ENCODE measurements at places on chromosomes 7 and 10.
A peak's percentile ranks its signal among the peaks of the same experiment; 100 is the strongest.

DNA sequence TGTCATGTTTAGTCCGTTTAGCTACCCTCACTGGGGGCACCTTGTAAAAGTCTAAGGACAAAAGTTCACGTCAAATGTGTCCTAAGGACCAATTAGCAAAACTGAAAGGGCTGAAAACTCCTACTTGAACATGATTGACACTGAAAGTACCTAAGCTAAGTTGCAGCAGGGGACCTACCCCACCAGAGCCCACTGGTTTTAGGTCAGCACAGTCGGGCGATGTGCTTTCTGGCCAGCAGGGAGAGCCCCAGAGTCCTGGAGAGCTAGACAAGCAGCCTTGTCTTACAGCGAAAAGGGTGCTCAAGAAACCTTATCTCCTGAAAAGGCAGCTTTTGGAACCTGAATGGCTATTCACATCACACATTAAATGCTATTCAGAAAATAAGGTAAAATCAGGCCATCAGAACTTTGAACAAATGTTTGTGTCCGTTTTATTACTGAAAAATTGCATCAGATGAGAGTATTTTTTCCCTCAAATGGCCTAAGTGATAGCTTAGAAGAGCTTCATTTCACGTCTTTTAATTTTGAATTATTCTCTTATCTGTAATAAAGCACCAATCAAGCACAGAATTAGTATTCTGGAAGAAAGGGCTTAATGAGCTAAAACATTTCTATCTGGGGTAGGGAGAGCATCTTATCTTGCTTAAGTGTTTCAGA is 52.2 kb upstream of the MKI67 start:
- no peak for DNase-seq

DNA sequence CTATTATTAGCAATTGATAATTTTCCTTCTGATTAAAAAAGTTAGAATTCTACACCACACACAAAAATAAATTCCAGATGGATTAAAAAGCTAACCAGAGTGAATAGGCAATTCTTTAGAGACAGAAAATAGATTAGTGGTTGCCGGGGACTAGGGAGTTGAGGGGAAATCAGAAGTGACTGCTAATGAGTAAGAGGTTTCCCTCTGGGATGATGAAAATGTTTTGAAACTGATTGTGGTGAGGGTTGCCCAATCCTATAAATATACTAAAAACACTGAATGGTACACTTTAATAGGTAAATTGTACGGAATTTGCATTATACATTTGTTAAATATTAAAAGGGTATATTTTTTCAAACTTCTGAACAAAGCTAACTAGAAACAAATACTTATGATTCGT is 214.9 kb downstream of the GPAM start:
- no peak for DNase-seq

DNA sequence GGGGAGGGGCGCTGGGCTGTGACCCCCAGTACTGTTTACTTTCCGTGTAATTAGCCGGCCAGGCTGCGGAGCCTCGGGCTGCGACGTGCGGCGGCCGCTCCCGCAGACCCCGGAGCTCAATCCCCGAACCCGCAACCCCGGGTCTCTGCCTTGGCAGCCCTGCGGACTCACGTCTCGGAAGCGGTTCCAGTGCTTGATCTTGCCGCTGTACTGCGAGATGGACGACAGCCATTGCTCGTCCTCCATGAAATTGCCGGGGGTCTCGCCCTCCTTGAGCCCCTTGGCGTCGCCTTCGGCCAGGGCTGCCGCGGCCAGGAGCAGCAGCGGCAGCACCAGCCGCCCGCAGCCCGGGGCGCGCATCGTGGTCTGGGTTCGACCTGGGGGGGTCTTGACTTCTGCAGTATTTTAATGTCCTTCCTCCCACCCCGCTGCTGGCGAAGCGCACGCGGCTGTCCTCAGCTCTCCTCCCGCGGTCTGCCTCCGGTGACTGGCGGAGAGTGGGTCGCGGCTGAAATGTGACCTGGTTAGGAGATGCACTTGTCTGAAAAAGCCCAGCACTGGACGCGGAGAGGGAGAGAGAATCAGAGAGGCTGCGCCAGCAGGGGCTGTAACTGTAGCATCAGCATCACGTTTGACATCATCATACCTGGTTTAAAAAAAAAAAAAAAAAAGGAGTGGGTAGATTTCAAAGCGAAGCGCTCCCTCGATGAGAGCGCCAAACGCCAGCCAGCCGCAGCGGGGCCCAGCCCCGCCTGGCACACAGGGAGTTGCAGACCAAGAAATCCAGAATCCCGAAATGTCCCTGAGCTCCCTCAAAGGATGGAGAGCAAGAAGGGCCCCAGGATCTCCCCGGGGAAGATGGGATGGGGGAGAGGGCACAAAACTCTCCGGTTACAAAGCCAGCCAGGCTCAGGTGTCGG is at the start of gene SPOCK2:
SPOCK2 (minus strand) TSS at position 583 of the 920 bp plus-strand sequence; CDS start at position 360, 223 bp downstream.
- no peak for DNase-seq

DNA sequence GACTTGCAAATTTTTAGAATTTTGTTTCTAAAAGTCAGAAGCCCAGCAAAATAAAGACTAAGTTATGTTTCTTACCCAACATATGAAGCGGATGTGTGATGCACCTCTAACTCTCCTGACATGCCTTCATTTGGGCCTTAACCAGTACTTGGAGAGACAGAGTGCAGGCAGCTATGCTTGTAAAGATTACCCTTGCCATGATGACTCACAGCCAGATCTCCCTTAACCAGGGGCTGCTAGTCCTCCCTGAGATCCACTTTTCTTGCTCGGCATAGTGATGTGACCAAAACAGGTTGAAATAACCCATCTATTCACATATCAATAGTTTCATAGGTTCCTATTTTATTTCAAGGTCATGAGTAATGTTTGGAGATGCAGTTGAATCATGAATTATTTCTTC is 43.6 kb downstream of the PPP1R3A start:
- no peak for DNase-seq

GRCh38 chr7:65966146-65966545 is 15.9 kb downstream of the GUSB start:
- DNase-seq = no peak

DNA sequence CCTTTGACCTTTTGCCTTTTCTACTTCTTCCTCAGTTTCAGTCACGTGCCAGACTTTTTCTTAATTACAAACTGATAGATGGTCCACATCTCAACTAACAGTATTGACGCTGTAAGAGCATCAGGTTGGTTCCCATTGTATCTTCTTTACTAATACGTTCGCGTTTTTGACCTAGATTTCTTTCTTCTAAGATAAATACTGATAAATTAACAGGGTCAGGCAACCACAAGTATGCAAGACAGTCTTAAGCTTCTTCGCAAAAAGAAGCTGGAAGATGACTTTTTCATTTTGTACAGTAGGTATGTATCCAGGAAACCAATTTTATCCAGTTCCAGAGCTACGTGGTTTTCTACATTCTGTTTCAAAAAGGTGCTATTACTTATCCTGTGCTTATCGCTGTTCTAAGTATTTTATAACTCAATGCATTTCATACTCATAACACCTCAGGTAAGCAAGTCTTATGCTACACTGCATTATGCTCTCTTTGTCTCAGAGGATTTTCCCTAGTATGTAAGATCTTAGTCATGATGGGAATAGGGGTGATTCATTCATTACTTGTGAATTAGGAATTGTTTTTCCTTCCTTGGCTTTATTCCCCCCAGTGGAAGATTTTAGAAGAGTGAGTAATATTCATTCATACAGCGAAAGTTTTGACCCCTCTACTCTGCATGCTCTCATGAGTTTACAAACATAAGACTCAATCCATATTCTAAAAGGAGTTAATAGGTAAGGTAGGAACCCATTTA is 955 bp downstream of the DUS4L start:
- DNase-seq = peak; percentile 82

GRCh38 chr7:133077394-133077793 is 4.5 kb downstream of the CHCHD3 start:
- DNase-seq = no peak

- DNase-seq = no peak
Measured at GRCh38 chr7:98957766-98958165, 79.4 kb downstream of the TRRAP start.

GRCh38 chr7:105191331-105191730 is 177.3 kb downstream of the KMT2E start:
- DNase-seq = no peak

DNA sequence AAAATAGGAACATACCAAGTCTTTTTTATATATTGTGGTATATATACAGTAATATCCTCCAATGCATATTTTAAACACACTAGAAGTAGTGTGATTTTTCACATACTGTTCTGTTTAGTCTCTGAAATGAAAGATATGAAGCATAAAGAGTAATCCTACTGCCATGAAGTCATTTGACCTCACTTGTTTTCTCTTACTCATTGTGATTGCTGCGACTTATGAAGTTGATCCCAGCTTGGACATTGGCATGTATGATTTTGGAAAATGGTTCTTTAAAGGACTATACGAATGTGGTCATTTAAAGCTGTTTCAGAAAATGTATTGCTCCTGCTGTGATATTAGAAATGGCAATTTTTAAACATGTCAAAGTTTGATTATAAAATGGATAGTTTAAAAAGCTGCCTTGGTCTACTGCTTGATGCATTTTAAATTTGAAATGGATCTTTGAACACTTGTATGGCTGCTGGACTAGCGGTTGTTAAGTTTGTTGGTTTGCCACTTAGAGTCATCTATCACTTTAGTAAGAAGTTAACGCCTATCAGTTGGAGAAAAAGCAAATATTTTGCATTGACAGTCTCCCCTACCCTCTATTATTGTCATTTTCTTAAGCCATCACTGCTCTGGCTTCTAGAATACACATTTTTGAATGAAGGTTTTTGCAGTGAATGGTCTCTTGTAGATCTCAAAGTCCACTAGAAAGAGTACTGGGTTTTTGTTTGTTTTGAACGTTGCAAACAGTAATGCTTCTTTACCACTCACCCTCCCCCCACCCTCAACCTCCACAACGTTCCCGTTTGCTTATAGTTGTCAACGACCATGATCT is 881 bp upstream of the PCGF5 start:
- no peak for DNase-seq

GRCh38 chr7:110336423-110336822 is 754.5 kb upstream of the LRRN3 start:
- no peak for DNase-seq

DNA sequence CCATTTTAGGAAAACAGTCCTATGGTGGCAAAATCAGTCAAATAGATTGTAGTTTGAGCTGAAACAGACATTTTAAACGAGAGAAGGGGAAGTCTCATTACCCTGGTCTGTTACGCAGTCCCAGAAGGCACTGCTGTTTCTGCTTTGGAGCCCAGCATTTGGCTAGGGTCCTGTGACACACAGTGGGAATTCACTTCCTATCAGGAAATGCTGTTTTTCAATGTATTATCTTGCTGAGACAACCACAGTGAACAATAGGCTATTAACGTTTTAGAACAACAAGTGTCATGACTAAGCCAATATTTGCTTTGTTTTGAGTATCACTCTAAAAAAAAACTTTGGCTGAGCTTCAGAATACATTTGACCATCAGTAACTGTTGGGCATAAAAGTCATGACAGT is 74.1 kb downstream of the ADD3 start:
- no peak for DNase-seq

- DNase-seq = no peak
Measured at GRCh38 chr10:132592790-132593383, 55.3 kb downstream of the INPP5A start.

DNA sequence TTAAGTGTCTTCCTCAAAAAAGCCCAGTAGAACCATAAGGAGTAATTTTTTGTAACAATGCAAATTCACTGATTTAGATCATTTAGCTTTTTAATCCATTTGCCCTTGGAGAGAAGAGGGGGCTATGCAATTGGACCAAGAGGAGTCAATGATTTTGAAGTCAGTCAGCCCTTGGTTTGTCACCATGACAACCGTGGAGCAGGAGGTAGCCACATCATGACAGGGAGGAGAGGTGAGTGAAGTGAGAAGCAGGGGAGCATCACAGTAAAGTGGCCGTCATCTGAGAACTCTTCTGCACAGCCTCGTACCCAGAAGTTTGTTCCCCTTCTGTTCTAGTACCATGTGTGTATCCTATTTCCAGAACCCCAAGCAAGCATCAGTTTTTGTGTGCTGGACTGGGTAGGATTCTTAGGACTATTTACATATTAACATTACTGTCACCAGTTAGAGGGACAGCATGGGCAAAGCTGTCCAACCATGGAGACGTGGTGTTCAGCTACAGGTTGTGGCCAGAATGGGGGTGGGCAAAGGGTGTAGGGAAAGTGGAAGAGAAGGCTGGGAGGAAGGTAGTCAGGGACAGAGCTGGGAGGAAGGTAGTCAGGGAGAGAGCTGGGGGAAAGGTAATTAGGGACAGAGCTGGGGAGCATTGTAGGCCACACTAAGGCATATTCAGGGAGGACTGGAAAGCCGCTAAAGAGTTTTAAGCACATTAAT is 13.1 kb downstream of the UBE3C start:
- no peak for DNase-seq

- no peak for DNase-seq
Measured at GRCh38 chr10:78699971-78700370, 368.8 kb upstream of the ZMIZ1 start.

DNA sequence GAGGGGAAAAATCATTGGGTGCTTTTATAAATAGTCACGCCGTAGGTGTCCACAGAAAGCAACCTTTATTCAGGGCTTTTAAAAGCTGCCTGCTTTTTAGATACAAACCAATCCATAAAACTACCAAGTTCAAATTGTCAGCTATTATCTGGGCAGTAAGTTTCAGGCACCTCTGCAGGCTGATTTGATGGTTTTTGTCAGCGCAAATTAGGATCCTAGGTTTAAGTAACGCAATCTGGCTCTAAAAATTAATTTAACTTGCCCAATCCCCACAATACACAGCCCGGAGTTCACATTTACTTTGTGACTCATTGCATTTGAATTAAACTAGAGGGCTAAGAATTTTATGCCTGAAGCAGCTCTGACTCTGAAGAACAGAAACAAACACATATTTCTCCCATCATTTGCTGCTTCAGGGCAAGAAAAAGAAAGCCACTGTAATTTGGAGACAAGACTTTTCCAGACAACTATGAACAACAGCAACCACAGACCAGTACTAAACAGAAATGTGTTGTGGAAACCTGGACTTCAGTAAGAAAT is 43.3 kb downstream of the NRP1 start:
- peak; percentile 68 for DNase-seq

- no peak for DNase-seq
Measured at GRCh38 chr7:80466636-80467035, 45.2 kb downstream of the GNAT3 start.

DNA sequence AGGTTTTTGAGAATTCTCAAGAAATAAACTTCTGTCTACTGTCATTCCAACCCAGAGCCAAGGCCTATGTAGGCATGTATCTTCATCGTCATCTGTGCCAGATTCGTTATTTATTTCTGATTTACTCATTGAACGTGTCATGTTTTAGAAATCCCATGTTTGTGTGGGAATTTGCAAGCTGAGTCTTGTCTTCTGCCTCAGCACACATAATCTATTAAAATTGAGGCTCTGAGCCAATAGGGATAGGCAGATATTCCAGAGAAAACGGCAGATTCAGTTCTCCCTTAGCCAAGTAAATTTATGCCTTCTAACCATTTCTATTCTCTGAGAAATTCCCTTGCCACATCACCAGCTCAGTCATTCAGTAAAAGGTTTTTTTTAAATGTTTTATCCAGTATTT is 444.6 kb downstream of the REEP3 start:
- DNase-seq = no peak

GRCh38 chr10:3149918-3150317 is 22.7 kb downstream of the PITRM1 start:
- DNase-seq = no peak
